Spinal cord (tissue), 10 donors: ENCODE measurements at places on chromosomes 16 and 17. TPM values are rescaled to one million over a fixed set of nuclear protein-coding genes. Genes with fewer than 3 reads are reported as not detected.

GRCh38 chr17:11885051-11885450 lies 112.2 kb downstream of the ZNF18 start:
- H3K36me3 ChIP-seq: no peaks in the 10 kb centered on the region
- H3K27me3 ChIP-seq: no peaks in the 10 kb centered on the region
- no peak for DNase-seq
- no peak overlapping the region for H3K4me3 ChIP-seq
- H3K27ac ChIP-seq: no peak overlapping the region

DNA sequence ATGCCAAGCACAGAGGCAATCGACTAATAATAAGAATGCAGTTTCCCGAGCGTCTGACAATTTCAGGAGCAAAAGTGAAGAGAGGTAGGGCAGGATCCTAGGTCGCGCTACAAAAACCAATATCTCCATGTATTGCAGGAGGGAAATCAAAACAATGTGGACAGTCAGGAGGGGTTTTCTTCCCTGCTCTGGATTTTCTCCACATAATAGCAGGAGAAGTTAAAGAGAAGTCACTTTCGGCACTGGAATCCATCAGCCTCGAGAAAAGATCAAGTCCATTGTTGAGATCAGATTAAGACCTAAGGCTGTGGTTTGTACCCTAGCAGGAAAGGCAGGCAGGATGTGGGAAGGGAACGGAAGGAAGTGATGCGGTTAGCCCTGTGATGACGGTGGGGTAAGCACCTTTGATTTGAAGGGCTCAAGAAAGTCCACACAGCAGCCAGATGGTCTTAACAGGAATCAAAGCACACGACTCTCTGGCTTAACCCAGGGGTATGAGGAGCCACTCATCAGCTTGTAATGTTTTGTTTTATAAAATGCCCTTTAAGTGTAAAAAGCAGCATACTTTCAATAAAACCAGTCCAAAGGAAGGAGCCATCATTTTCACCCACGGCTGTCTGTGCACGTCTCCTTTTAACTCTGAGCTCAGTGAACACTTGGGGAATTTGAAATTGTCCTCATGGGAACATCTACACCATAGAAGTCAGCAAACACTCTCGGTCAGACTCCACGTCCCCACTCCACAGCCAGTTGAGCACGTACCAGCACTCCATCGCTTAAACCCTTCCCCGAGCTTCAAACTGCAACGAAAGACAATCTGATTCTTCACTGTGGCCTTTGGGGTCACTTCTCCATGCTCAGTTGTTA lies 15.8 kb upstream of the AKTIP start:
- no peaks in the 10 kb centered on the region for H3K36me3 ChIP-seq
- H3K27me3 ChIP-seq: no peaks in the 10 kb centered on the region
- H3K4me1 ChIP-seq: no peaks in the 10 kb centered on the region

GRCh38 chr16:57574646-57575467 lies 32.4 kb downstream of the ADGRG5 start:
- no peak overlapping the region for H3K4me3 ChIP-seq
- H3K36me3 ChIP-seq: peaks cover 3% of the 10 kb centered on the region

Gene MMP28
- total RNA-seq: 18.5 TPM

GRCh38 chr17:76427501-76428231 lies 25.3 kb downstream of the UBE2O start:
- no peaks in the 10 kb centered on the region for H3K27me3 ChIP-seq
- H3K27ac ChIP-seq: no peak overlapping the region
- H3K36me3 ChIP-seq: peaks cover 5% of the 10 kb centered on the region
- peak; percentile 74 for DNase-seq

DNA sequence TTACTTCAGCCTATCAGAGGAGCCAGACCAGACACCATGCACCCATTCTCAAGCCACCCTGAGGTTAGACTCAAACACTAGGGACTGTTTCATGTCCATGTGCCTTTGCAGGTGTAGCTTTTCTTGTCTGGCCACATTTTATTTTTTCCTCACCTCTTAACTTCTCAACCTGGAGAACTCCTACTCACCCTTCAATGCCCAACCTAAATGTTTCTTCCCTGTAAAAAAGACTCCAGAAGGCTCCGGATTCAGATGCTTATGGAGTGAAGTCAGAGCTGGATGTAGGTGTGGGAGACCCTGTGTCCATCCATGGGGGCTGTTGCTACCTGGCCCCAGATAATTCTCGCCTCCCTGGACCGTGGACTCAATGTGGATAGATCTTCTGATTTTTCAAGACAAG lies 44.0 kb upstream of the NLRP1 start:
- no peak for DNase-seq
- H3K4me3 ChIP-seq: no peak overlapping the region
- no peaks in the 10 kb centered on the region for H3K36me3 ChIP-seq
- H3K4me1 ChIP-seq: peaks cover 8% of the 10 kb centered on the region
- H3K27ac ChIP-seq: no peak overlapping the region

DNA sequence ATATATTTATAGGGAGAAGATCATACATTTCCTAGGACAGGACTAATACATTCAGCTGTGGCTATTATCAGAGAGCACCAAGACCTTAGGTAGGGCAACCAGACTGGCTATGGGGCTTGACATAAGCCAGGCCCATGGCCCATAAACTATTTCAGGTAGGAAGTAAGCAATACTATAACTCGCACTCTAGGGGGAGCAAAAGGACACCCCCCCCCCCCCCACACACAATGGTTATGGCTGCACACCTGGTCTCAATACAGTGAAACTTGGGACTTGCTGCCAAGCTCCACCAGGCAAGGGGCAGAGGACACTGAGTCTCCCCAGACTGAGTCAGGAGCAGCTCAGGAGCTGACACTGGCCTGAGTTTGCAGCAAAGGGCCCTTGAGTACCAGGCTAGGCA lies 348.9 kb upstream of the ASIC2 start:
- no peak overlapping the region for H3K27ac ChIP-seq
- peaks cover 5% of the 10 kb centered on the region for H3K4me1 ChIP-seq
- DNase-seq: no peak

Gene TEX2
- 40.1 TPM for total RNA-seq

Gene CIBAR2
- 0.69 TPM for total RNA-seq

Gene CA10
- total RNA-seq: 85.5 TPM

DNA sequence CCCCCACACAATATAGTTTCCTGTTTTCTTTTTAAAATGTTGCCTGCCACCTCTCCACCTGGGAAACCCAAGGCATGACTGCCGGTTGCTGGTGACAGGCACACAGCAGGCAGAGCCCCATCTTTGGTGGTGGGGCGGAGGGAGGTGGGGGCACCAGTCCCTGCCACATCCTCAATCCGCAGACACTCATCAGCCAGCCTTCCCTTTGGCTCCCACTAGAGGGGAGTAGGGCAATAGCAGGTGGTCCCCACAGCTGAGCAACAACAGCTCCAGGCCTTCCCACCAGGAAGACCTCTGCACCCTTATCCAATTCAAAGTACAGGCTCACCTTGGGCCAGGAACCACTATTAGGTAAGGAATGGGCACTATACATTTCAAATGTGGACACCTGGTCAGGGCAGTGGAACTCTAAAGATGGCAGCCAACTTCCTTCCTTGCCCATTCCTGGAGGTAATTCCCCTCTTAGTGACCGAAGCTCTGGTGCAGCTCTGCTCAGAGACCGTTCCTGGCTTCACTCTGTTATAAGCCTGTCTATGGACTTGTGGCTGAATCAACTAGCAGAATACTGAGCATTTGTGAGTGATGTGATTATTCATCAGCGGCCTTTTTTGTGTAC lies 13.9 kb downstream of the RECQL5 start:
- no peaks in the 10 kb centered on the region for H3K27me3 ChIP-seq
- H3K36me3 ChIP-seq: peaks cover 77% of the 10 kb centered on the region
- no peak overlapping the region for H3K4me3 ChIP-seq
- H3K27ac ChIP-seq: no peak overlapping the region
- H3K4me1 ChIP-seq: peaks cover 23% of the 10 kb centered on the region

GRCh38 chr17:27496437-27496943 lies 40.2 kb downstream of the KSR1 start:
- no peak overlapping the region for H3K4me3 ChIP-seq
- DNase-seq: no peak
- no peaks in the 10 kb centered on the region for H3K27me3 ChIP-seq

Gene USP22
- 192 TPM for total RNA-seq
